Kidney (tissue), 22 donors: ENCODE measurements at places on chromosomes 7 and 10. TPM values are rescaled to one million over a fixed set of nuclear protein-coding genes. Genes with fewer than 3 reads are reported as not detected.
A peak's percentile ranks its signal among the peaks of the same experiment; 100 is the strongest.

- H3K36me3 ChIP-seq, result no peaks in the 10 kb centered on the region
- H3K4me3 ChIP-seq, result no peak overlapping the region
- H3K27me3 ChIP-seq, result no peaks in the 10 kb centered on the region
- H3K4me1 ChIP-seq, result no peaks in the 10 kb centered on the region
- H3K27ac ChIP-seq, result no peak overlapping the region
- DNase-seq, result no peak
Observed at GRCh38 chr7:51817694-51818225, 501.2 kb upstream of the COBL start.

DNA sequence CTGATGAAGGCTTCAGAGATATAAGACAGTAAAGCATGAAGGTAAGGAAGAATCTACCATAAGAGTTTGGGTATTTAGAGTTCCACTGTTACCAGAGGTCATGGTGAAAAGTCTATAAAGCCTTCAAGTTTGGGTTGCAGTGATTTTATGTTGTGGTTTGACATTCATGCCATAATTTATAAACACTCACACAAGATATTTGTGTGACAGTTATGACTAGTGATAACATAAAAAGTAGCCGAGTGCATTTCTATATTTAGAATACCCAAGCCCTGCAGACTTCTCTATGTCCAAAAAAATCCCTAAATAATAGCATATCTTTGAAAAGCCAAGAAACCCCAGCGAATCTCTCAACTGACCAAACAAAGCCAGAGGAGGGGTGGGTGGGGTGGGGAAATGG lies 229.9 kb downstream of the CXCL12 start:
- no peaks in the 10 kb centered on the region for H3K27me3 ChIP-seq
- H3K36me3 ChIP-seq, result no peaks in the 10 kb centered on the region
- H3K4me3 ChIP-seq, result no peak overlapping the region
- no peak overlapping the region for H3K27ac ChIP-seq
- no peak for DNase-seq

DNA sequence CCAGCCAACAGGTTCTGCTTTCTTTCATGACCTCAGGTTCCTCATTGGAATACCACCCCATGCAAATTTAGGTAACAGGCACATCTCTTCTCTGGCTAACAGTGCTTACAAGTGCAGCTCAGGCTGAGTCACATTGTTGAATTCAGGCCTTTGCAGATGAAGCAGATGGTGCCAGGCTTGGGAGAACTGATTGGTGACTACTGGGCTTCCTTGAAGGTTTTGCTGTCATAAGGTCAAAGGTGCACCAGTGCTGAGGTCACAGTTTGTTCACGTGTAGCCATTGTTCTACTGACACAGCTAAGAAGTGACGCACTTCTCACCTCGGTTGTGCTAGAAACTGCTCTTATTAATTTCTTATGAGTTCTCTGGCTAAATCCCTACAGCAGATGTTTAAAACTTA lies 128.6 kb upstream of the BMPER start:
- DNase-seq, result no peak
- H3K4me1 ChIP-seq, result no peaks in the 10 kb centered on the region
- H3K4me3 ChIP-seq, result no peak overlapping the region
- no peaks in the 10 kb centered on the region for H3K27me3 ChIP-seq
- H3K27ac ChIP-seq, result no peak overlapping the region

DNA sequence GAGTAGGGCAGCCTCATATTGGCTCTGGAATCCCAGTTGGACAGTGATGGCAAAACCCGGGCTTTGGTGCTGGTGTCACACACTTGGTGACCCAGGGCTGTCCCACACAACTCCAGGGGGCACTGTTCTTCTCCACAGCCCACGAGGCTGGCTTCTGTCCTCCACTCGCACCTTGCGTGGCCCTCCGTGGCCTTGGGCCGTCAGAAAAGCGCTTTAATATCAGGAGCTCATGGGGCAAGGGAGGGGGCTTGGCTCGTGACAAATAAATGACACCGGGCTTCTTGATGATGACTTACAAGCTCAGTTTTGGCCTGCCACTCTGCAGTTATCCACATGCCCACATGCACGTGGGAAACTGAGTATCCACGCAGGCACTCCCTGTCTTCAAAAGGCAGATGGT lies 8.1 kb downstream of the DOCK1 start:
- H3K27ac ChIP-seq, result no peak overlapping the region
- no peak for DNase-seq
- no peaks in the 10 kb centered on the region for H3K27me3 ChIP-seq
- no peak overlapping the region for H3K4me3 ChIP-seq
- peaks cover 11% of the 10 kb centered on the region for H3K4me1 ChIP-seq
- no peaks in the 10 kb centered on the region for H3K36me3 ChIP-seq

DNA sequence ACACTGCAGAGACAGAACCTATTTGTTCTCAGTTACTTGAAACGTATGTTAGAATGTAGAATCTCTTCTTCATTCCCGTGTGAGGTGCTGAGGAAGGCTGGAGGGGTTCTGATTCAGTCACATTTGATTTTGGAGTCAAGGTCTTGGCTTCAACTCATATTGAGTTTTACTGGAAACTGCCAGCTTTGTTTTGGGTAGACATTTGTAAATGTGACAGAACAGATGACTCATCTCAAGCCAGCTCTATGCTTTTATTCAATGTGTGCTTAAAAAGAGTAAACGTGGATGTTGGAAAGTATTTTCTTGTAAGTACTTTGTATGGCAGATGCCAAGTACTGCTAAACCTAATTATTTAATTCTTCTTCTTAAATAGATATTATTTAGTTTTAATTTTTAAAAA lies 780.8 kb upstream of the C7orf33 start:
- H3K27me3 ChIP-seq, result no peaks in the 10 kb centered on the region
- no peaks in the 10 kb centered on the region for H3K4me1 ChIP-seq
- no peaks in the 10 kb centered on the region for H3K36me3 ChIP-seq
- peak; percentile 7 for DNase-seq

- DNase-seq, result no peak
- no peaks in the 10 kb centered on the region for H3K36me3 ChIP-seq
- no peak overlapping the region for H3K27ac ChIP-seq
Observed at GRCh38 chr7:54831644-54832095, 72.7 kb upstream of the SEC61G start.

The ARHGAP19 gene
- total RNA-seq, result 10.6 TPM

The AKR1B15 gene
- not detected for total RNA-seq

The PRXL2A gene
- 69.4 TPM for total RNA-seq

The YAE1 gene
- total RNA-seq, result 19.7 TPM

The WDFY4 gene
- total RNA-seq, result 13.3 TPM
